Kidney epithelial cell (primary cell): ENCODE measurements at places on chromosomes 6 and 20. TPM values are rescaled to one million over a fixed set of nuclear protein-coding genes. Genes with fewer than 3 reads are reported as not detected.

- no peak for DNase-seq
Observed at GRCh38 chr6:63529498-63529897, 42.8 kb upstream of the LOC128125822 start.

Gene CST7
- not detected in 2 replicates for total RNA-seq

DNA sequence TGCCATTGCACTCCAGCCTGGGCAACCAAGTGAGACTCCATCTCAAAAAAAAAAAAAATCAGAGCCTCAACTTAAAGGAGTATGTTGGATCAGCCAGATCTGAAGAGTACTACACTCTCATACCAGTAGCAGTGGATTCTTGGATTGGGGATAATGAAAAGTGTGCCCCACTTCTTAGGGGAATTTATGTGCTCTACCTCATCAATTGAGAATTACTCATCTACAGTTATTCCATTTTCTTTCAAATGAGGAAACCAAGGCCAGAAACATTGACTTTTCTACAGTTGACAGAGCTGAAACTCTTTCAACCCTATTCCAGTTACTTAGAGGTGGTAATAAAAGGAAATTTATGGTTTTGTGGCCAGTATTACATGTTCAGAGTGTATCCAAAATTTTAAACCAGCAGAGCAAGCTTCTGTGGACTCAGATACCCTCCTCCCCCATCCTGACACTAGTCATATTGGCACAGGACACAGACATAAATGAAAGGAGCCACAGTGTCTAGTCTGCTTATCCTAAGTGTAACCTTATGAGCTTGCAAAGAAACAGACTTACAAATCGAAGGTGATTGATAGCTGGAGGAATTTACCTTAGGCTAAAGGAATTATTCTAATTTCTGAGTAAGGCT, 51.2 kb downstream of the ORC3 start:
- no peak for DNase-seq

GRCh38 chr6:125781314-125781868, 9.4 kb upstream of the NCOA7 start:
- no peak for DNase-seq

- no peak for DNase-seq
Observed at GRCh38 chr6:18395856-18396197, 8.7 kb downstream of the RNF144B start.

GRCh38 chr6:494394-494793, 102.8 kb downstream of the IRF4 start:
- DNase-seq = no peak

- DNase-seq = no peak
Observed at GRCh38 chr6:32170294-32170693, 5.6 kb downstream of the AGPAT1 start.

Gene LINC00237
- not detected in 2 replicates for total RNA-seq
